Kidney (tissue), 22 donors: ENCODE measurements at places on chromosomes 7 and 10. TPM values are rescaled to one million over a fixed set of nuclear protein-coding genes. Genes with fewer than 3 reads are reported as not detected.

ASZ1 gene
- total RNA-seq = not detected

NIPSNAP2 gene
- total RNA-seq = 64.4 TPM

DOCK4 gene
- total RNA-seq = 38.9 TPM

DNA sequence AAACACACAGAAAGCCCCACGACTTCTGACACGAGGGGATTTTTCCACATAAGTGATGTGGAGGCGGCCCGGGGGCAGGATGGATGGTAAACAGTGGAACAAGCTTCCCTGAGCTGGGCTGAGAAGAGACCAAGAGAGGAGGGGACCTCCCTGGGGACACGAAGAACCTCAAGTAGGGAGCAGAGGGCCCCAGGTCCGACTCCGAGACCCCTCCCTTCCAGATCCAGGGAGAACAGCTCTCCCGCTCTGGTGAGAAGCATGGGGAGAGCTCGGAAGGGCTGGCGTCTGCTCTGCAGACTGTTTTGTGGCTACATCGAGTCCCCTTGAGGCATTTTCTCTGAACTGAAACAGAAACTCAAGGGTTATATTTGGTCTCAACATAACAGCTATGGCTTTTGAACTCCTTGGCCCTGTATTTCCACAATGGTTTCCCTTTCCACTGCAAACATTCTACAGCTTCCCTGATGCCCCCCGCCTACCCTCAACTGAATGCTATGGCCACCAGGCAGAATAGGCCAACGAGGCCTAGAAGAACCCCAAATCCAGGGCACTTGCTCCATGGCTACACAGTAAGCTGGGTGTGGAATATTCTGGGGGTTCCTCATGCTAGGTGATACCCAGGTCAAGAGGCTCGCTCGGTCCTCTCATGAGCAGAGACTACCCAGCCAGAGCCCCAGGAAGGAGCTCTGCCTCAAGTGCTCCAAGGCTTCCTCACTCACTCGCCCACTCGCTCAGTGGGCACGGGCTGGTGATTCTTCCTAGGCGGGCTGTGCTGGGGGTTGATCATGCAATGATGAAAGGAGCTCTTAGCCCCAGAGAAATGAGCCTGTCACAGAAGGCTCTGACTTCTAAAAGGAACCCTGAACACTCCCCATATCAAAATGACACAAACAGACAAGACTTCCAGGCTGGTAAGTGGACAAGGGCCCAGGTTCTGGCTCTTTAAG, 47.5 kb downstream of the FAM53B start:
- no peak for DNase-seq

GRCh38 chr10:76160446-76161300, 729.2 kb downstream of the LRMDA start:
- DNase-seq = no peak

- peak; percentile 8 for DNase-seq
Measured at GRCh38 chr7:100914208-100914878, 18.7 kb upstream of the ACHE start.

DNA sequence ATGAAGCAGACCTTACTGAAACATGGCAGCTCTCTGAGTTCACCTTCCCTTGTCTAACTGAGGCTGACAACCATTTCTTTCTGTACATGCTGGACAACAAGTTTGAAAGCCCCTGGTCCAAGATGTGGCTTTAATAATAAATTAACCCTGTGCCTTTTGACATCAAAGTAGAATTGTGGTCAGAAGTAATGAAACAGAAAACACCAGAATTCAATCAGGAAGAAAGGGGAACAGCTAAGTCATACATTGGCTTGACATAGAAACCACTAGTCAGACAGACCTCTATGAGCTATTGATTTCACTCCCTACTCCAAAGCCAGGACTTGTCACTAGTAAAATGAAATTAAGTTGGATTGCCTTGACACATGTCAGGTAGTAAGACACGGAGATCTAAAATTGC, 175.2 kb upstream of the ASAH2 start:
- no peak for DNase-seq
